Activated CD4-positive, CD25-positive, alpha-beta regulatory T cell (primary cell): ENCODE measurements at places on chromosomes 2 and 18.
A peak's percentile ranks its signal among the peaks of the same experiment; 100 is the strongest.

- DNase-seq, result no peak
Measured at GRCh38 chr18:3593381-3593903, 143.5 kb downstream of the TGIF1 start.

DNA sequence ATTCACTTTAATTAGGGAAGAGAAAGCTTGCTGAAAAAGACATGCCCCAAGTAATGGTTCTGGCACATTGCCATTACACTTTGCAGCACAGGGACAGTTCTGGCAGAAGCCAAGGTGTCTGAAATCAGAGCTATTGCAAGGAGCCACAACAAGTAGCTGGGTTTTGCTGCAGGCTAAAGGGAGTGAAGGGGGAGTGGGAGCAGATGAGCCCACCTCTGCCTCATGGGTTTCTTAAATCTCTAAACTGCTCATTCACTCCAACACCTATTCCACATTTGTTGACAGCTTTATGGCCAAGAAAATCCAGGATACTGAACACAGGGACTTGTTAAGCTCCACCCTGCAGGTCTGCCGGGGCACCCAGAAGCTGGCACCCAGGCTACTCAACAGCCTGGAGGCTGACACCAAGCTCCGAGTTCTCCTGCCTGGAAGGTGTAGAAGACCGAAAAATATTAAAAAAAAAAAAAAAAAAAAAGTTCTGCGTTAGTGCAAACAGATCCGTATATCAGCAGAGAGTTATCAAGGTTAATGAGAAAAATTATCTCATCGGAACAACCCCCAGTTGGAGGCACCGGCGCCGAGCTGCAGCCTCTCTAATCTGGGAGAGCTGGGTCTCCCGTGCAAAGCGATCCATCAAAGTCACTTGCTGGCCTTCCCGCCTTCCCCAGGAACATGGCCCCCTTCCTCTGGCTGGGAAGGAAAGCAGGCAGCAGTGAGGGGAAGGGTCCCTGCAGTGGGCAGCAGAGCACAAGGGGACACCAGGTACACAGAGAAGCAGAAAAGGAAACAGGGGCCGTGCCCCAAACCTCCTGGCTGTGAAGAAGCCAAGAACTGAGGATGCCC lies 123.7 kb downstream of the HNMT start:
- DNase-seq, result no peak

- no peak for DNase-seq
Measured at GRCh38 chr18:45652303-45653080, 37.2 kb downstream of the SLC14A2 start.

GRCh38 chr2:158290225-158290624 lies 166.3 kb downstream of the CCDC148 start:
- no peak for DNase-seq

GRCh38 chr2:205780645-205781044 lies 98.3 kb downstream of the NRP2 start:
- DNase-seq, result no peak

DNA sequence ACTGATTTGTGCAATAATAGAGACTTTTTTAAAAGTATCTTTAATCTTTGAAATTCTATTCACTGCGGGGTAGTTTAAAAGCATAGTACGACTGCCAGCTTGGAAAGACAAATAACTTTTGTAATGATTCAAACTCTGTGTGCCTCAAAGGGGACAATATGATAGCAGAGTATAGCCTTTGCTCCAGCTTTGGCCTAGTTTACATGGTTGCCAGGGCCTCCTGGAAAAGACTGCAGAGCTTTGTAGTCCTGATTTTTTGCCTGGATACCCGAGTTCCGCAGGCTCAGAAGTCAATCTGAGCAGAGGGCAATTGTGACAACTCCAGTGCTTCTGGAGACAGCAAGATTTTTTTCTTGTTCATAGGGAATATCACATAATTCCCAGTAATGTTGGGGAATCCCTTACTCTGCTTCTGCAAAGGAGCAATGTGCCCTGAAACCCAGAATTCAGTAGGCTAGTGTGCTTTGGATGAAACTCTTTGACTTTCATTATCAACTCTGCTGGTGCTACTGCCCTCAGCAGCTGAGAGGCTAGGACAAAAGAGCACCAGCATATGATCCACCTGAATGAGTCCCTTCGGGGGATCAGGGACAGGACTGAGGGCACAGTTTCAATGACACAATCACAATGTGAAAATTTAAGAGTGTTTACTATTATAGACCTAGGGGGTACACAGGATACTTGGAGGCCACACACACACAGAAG lies 768.1 kb downstream of the TMEM182 start:
- no peak for DNase-seq

DNA sequence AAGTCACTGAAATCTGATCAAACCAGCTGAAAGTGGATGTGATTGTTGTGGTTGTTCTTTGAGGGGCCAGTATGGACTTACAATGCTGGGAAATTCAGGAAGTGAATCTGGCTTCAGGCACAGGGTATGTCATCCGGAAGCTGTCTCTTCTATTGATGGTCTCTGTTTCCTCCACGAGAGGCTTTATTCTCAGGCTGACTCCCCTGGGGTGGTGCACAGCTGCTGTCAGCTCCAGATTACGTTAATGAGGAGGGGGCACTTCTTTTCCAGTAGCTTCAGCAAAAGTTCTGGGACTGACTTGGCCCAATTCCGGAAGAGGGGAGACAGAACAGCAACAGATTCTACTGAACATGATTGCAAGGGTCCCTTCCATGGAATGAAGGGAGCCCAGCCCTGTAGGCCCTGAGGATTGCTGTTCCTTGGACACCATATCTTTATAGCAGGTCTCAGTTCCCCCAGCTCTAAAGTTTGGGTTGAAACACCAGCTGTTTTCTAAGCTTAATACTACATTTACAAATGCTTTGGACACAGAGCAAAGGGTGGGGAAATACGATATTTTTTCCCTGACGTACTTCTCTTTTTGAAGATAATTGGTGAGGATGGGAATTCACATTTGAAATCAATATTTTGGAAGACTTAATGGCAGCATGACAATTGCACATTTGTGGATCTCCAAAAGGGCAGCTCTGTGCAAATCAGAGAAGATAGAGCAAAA lies 400.9 kb downstream of the TSN start:
- no peak for DNase-seq

DNA sequence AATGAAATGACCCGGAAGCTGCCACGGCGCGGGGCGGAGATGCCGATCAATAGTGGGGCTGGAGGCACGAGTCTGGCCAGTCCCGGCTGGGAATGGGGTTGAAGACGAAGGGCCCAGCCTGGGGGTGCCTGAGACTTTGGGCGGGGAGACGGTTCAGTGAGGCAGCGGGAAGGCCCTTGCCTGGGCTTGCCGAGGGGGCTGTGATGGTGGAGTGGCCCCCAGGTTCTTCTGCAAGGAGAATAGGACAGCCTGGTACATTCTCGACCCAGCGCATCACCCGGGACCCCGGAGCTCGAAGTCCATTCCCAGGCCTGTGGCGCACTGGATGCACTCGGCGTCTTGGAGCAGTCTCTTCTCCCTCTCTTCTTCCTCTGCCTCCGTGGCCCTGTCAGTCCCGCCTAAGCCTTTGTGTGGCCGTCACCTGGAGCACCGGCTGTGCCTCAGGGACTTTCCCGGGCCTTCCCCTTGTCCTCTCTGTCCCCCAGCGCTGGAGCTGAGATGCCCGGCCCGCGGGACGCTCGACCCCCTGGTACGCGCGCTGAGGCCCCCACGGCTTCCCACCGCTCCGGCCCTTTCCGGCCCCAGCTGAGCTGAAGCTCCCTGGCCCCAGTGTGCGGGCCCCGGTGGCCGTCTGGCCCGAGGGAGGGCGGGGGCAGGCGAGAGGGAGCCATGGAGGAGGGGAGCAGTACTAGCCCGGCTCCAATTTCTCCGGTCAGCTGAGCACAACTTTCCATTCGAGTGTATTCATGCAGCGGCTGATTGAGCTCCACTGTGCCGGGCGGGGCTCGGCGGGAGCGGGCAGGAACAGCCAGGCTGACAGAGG lies 8.0 kb downstream of the SIX3 start:
- DNase-seq, result no peak

GRCh38 chr18:3012136-3013023 lies 564 bp downstream of the LPIN2 start:
- DNase-seq, result peak; percentile 13

DNA sequence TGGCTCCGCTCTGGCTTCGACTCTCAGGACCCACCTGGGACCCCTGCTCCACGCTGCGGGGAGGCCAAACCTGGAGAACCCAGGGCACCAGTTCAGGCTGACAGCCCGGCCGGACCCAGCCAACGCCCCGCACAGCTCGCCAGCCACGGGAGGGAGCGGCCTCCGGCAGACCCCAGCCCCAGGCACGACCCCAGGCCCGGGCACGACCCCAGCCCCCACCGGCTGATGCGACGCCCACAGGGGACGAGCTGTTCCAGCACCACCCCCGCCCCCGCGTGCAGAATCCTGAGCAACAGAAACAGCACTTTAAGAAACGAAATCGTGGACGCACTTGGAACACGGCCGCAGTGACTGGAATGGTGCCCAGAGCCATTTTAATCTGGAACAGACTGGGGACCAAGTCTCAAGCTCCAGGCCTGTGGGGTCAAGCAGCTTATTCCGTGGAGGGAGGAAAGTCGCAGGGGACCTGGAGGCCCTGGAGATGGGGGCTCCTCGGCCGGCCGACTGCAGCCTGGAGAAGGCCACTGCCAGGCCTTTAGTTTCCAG lies 74.2 kb downstream of the MBP start:
- DNase-seq, result no peak

GRCh38 chr2:135985826-135986393 lies 484 bp upstream of the DARS1 start:
- DNase-seq, result peak; percentile 30
